ENCODE measurements at places on chromosomes 16 and 17.
A peak's percentile ranks its signal among the peaks of the same experiment; 100 is the strongest.

DNA sequence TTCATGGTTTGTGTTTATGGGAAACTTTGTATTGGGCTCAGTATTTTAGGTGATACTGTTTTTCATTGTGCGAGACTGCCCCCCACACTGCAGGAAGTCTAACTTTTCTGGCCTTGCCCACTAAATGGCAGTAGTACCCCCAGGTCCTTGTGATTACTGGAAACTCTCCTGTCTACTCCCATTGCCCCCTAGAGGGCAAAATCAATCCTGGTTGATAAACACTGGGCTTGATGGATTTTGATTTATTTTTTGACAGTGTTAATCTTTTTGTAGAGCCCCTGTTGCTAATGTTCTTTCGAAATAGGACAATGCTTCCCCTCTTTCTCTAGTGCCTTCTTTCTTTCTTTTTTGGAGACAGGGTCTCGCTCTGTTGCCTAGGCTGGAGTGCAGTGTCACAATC lies 15.5 kb downstream of the METTL9 start:
- DNase-seq = no peak

DNA sequence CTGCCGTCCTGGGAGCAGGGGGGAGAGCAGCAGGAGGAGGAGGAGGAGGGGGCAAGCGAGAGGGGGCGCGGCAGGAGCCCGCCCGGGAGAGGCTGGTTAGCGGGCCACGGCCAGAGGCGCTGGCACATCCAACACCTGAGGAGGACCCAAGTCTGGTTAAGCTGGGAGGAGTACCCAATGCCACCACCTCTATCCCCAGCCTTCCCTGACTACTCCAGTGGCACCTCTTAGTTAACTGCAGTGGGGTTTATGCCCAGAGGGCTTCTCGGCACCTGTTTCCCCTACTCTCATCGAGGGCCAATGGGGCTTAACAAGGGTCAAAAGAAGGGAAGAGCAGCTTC lies 5.6 kb downstream of the PHOSPHO1 start:
- no peak for DNase-seq

GRCh38 chr17:39400547-39401411 lies 647 bp downstream of the FBXL20 start:
- DNase-seq = no peak

DNA sequence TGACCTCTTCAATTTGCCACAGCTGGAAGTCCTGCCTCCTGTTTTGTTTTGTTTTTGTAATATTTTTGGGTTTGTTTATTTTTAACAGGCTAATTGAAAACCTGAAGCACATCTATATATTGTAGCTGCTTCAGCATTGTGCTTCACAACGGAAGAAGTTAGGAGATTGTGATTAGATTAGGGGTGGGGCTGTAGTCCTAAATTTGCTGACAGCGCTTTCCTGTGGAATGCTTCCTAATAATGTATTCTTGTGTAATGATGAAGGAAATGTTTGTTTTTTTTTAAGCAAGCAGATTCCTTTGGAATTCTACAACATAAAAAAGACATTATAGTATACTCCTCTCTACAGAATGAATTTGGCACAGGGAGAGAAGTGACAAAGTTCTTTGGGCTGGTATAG lies 70.1 kb downstream of the NLK start:
- DNase-seq = peak; percentile 46

DNA sequence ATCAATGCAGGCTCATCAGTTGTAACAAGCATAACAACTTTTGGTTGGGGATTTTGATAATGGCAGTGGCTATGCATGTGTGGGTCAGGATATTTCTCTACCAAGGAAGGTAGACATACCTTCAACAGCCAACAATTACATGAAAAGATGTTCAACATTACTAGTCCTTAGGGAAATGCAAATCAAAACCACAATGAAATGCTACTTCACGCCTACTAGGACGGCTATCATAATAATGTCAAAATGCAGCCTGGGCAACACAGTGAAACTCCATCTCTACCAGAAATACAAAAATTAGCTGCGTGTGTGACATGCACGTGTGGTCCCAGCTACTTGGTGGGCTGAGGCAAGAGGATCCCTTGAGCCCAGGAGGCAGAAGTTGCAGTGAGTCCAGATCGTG lies 7.3 kb upstream of the SLC5A10 start:
- no peak for DNase-seq

DNA sequence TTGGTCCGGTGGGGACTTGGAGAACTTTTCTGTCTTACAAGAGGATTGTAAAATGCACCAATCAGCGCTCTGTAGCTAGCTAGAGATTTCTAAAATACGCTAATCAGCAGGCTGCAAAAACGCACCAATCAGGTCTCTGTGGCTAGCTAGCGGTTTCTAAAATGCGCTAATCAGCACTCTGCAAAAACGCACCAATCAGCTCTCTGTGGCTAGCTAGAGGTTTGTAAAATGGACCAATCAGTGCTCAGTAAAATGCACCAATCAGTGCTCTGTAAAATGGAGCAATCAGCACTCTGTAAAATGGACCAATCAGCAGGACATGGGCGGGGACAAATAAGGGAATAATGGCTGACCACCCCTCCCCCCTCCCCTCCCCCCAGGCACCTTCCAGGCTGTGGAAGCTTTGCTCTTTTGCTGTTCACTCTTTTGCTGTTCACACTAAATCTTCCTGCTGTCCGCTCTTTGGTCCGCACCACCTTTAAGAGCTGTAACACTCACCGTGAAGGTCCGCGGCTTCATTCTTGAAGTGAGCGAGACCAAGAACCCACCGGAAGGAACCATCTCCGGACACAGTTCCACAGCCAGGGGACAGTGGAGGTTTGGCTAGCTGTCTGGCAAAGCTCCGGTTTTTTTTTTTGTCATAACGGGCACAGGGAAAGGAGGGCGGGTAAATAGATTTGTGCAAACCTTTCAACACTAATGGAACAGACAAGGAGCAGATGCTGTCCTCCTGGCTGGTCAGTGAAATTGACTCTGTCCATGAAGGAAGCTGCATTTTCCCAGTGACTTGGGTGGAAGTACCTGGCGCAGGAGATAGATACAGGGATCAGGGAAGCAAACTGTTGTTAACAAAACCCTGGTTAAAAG lies 8.3 kb downstream of the PITPNC1 start:
- no peak for DNase-seq

GRCh38 chr17:18339933-18340332 lies 23.4 kb downstream of the SHMT1 start:
- no peak for DNase-seq

- DNase-seq = no peak
Measured at GRCh38 chr17:65468321-65468720, 93.1 kb downstream of the AXIN2 start.

DNA sequence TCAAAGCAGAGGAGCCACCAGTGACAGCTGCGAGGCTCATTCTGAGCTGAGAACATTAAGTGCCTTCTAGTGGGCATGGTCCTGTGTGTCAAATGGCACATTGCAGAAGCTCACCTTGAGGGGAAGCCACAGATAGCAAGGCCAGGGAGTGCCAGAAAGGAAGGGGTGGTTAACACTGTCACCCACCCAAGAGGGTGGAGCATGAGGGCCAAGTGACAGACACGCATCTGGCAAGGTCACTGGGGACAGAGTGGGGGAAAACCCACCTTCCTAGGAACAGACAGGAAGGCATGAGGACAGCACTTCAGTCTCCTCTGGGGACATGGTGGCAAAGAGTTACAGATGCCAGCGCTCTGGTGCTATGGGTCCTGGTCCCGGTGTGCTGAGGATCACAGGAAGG lies 22.1 kb downstream of the NUBP1 start:
- no peak for DNase-seq

- no peak for DNase-seq
Measured at GRCh38 chr16:866252-866896, 65.8 kb upstream of the GNG13 start.

- DNase-seq = peak; percentile 80
Measured at GRCh38 chr17:75430159-75430974, 24.9 kb upstream of the GRB2 start.

- DNase-seq = peak; percentile 46
Measured at GRCh38 chr17:61574542-61575351, 16.3 kb downstream of the NACA2 start.

GRCh38 chr16:3919413-3919812 lies 38.9 kb upstream of the CREBBP start:
- no peak for DNase-seq

DNA sequence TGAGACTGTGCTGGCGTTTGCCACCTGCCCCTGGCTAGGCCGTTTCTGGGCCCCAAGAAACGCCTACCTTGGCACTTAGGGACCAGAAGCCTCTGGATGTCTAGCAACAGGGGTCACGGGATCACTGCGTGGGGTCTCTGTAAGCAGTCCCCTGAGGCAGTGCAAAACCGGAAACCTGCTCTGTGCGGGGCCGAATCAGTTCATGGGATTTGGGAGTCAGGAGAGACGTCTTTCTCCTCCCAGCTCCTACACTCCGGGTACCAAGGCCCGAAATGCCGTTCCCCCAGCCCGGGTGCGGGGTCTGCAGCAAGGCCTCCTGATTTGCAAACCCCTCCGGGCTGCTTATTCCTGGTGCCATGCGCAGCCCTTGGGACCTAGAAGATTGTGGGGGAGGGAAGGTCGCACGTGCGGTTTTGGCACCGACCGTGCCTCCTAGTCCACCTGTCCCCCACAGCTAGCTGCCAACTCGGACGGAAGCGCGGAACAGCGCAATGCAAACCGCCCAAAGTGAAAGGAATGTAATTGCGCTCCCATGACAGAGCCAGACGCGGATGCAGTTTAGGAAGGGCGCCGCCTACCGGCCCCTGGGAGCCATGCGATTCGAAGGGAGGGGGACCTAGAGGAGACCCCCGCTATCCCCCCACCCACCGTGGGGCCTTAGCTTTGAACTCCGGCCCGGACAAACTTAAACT lies 6.5 kb downstream of the IRX5 start:
- peak; percentile 86 for DNase-seq

DNA sequence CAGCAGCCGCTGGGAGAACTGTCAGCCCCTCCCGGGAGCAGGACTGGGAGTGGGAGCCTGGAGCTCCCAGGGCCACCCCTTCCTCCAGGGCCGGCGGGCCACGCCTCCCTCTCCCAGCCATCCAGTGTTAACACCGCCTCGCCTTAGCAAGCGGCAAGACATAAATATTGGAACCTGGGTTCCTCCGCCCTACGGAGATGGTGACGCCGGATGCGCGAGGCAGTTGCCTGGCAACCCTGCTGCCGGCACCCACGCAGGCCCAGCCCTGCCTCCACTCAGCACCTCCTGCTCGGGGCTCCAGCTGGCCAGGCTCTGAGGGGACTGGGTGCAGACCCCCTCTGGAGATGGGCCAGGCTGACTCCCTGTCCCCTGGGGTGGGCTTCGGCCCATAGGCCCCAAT lies 27.4 kb upstream of the CACNA1H start:
- DNase-seq = peak; percentile 6

DNA sequence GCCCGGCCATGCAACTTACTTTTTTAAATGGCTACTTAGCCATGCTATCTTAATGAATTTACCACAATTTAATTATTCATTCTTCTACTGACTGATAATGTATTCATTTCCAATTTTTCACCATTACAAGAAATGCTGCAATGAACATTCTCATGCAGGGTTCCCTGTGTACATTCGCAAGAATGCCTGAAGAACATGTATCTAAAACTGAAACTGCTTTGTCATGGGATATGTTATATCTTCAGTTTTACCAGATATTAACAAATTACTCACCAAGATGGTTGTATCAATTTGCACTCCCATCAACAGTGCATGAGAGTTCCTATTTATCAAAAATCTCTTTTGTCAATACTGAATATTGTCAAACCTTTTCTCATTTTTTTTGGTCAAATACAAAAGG lies 100.8 kb downstream of the SLC39A11 start:
- DNase-seq = no peak

DNA sequence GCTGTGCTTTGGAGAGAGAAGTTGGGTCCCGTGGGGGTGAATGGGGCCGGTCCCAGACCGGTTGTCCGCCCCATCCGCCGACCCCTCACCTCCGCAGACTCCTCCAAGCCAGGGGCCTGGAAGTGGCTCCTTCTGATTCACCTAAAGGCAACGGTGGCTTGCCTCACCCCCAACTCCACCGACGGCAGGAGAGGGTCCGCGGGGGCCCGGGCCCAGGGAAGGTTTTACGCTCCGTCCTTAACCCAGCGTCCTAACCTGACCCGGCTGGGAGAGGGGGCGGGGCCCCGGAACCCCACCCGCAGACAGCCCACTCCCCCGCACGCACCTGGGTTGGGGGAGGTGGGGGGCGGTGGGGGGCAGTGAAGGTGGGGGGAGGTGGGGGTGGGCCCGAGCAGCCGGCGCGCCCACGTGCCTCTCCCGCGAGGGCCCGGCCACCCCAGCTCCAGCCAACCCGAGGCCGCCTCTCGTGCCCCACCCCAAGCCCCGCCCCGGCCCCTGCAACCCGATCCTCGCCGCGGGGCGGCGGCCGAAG lies 12.7 kb upstream of the CD300A start:
- no peak for DNase-seq

DNA sequence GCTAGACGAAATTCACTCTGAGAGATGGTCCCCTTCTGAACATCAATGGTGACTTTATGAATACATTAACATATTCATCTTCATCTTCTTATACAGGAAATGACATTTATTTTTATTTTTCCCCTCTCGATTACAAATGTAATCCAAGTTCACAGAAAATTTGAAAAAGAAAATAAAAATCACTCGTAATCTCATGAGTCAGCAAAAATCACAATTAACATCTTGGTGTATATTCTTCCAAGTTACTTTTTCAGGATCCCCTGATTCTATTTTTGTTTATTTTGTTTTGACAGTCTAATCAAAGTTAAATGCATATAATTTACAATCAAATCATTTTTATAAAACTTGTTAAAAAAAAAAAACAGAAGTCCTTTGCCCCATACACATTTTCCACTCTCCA lies 27.6 kb downstream of the C16orf87 start:
- no peak for DNase-seq

DNA sequence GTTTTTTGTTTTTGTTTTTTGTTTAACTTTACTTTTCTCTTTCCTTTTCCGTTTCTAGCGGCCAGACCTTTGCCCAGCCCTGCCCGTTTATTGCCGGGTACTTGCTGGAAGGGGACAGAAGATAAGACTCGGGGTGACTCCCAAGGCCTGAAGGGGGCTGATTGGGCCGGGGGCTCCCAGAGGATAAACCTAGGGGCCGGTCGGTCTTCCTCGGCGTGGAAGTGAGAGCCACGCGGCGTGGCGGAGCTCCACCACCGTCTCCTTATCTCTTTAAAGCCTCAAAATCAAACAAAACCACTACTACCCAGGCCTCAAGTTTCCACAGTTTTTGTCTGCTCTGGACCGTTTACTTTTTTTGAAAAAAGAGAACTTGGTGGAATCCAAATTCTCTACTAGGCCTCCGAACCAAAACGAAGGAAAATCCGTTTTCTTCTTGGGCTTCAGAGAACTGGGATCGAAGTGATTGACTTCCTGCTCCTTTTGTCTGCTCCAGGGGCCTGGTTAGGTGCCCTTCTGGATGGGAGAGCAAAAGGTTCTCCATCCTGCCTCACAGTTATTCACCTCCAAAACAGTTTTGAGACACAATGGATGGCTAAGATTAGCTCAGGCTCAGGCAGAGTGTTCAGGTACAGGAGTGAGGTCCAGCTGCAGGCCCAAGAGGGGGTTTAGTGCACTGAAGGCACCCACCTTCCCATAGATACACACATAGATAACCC lies 8.5 kb upstream of the HOXB9 start:
- no peak for DNase-seq

DNA sequence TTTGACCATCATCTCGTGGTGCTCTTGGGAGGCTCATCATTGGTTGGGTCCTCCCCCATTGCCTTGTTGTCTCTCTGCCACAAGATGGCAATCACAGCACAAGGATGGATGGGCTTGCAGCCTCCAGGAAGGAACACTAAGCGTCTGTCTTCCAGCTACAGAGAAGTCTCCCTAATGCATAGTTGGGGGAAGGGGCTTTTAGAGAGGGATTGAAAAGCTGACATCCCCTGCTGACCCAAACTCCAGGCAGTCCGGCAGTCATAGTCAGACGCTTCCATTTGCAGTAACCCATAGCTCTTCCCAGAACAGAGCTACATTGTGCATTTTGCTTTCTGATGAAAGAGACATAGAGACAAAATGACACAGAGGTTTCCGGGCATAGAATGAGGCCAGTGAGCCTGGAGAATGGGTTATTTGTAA lies 111.4 kb downstream of the UTP18 start:
- DNase-seq = peak; percentile 41

Data from fibroblast of skin of right quadriceps (primary cell).